ENCODE measurements at places on chromosomes 5 and 9. TPM values are rescaled to one million over a fixed set of nuclear protein-coding genes. Genes with fewer than 3 reads are reported as not detected.
A peak's percentile ranks its signal among the peaks of the same experiment; 100 is the strongest.

DNA sequence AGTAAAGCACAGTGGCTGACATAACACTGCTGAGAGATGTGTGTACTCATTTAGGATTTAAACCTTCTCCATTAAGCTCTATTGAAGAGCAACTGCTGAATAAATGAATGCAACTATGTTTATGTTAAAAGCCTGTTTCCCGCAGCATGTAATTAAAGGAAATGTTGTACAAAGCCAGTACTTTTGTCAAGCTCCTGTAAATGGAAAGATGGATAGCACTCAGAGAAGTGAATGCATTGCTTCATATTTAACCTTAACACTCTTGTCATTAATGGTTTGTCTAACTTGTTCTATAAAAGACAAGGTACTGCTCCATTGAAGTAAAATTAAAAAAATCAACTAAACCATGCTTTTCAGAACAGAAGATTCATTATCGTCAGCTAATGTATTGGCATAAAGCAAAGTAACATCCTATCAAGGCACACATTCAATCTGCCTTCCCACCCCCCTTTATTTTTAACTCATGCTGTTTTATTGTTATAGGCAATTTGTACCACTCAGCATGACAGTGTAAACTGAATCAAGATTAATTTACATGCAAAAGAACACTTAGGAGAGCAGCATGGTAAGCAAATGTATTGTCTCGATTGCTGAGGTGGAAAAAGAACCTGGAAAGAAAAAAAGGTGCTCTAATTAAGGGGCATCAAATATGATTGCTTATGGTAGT lies 240.9 kb upstream of the TBCA start:
- no peak for DNase-seq

- DNase-seq: no peak
Observed at GRCh38 chr5:135533794-135534193, 2.0 kb downstream of the NEUROG1 start.

- DNase-seq: peak; percentile 67
Observed at GRCh38 chr9:129027685-129028191, 393 bp downstream of the SH3GLB2 start.

The GKAP1 gene
- 4.9 TPM for total RNA-seq

DNA sequence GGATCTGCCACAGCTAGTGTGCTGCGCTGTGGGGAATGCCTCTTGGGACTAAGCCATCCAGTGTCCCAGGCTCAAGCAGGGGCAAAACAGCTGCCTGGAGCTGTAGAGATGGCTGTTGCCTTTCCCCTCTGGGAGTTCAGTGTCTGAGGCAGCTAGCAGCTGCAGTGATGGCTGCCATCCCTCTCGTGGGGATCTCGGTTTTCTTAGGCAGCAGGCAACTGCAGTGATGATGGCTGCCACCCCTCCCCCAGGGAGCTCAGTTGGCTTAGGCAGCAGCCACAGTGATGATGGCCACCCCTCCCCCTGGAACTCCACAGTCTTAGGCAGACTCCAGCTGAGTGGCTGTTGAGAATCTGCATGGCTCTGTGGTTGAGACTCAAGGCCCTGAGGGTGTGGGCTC lies 1389.2 kb upstream of the NUDT12 start:
- DNase-seq: no peak

The SLC34A1 gene
- total RNA-seq: not detected

The KCNMB1 gene
- total RNA-seq: 42.6 TPM

- no peak for DNase-seq
Observed at GRCh38 chr5:33764786-33765185, 127.0 kb downstream of the ADAMTS12 start.

The PCDHGA4 gene
- 16.1 TPM for total RNA-seq

DNA sequence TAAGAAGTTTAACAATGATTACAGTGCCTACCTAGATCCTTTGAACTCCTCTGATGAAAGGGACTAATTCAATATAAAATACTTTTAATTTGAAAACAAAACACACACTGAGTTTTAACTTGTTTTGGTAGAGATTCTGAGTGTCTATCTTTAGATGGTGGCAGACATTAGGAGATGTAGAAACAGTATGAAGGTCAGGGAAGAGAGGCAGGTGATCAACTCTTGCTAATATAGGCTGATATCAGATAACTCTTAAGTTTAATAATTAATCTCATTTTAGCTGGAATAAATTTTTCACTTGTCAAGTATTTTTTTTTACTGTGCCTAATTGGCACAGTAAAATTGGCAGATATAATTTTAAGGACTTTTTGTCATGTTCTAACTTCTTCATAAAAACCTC lies 30.8 kb downstream of the POC5 start:
- no peak for DNase-seq

DNA sequence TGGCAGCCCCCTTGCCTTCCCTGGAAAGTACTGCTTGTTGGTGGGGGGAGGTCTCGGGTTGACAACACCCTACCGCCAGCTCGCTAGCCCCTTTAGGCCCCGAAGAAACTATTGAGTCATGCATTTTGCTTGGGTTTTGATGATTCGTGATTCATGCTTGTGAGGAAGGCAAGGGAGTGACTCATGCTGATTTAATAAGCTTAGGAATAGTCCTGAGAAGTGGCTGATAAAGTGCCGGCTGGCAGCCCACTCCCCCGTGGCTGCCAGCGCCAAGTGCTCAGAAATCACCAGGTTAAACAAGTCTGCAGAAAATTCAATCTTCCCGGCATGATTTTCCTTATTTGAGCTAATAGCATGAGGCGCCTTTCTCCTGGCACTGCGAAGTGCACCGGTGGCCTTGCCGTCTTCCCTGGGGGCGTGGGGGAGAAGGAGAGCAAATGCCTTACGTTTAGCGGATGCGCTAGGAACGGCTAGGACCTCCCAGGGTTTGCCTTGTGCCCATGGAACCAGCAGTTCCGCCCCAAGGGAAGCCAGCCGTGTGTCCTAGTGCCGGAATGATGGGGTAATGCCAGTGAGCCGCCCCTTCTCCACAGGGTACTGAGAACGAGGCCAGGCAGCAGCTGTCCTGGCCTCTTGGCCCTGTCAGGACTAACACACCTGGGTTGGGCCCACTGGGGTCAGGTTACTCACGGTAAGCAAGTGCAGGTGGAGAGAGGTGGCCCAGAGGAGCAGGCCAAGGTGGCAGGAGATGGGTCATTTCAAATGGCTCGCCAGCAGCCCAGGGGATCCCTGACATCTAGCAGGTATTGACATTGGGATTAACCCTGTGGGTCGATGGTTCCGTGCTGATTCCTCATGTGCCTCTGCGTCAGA lies 151.9 kb downstream of the MACROH2A1 start:
- DNase-seq: peak; percentile 48

GRCh38 chr5:135473956-135474670 lies 22.0 kb upstream of the TIFAB start:
- DNase-seq: no peak

The HTR4 gene
- not detected for total RNA-seq

DNA sequence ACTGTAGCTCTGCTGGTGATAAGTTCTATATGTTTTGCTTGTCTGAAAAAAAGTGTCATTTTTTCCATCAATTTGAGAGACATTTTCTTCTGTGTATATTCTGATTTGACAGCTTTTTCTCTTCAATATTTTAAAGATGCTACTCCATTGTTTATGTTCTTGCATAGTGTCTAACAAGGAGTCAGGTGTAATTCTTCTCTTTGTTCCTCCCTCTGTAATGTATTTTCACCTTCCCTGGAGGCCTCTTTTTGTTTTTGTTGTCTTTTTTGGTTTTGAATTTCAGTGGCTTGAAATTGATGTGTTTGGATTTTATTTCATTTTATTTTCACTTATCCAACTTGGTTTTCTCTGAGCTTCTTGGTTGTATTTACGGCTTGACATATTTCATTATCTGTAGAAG lies 75.8 kb downstream of the ADCY2 start:
- no peak for DNase-seq

The SOHLH1 gene
- not detected for total RNA-seq

The MARVELD2 gene
- total RNA-seq: not detected

- DNase-seq: no peak
Observed at GRCh38 chr5:122420537-122421236, 108.7 kb downstream of the SNCAIP start.

DNA sequence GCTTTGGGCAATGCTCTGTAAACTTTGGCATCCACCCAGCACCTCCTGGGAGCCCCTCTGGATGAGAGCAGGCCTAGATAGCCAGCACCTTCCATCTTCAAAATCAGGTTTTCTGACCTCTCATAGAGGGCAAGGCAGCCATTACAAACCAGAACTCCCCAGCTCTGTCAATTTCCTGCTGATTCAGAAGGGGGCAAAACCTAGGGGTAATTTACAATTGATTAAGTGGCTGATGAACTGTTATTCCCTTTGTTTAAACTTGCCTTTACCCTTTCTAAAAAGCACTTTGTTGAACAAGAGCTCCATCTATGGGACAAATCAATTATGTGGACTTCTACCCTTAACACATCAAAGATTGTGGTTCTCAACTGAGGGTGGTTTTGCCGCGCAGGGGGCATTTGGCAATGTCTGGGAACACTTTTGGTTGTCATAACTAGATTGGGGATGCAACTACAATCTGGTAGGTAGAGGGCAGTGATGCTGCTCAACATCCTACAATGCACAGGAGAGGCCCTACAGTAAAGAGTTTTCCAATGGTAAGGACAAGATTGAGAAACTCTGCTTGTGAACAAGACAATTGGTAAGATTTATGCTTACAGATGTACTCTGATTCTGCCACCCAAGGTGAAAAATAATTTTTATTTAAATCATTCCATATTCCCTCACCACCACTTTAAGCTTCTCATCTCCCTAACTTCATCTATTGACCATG lies 184.1 kb downstream of the MARCHF11 start:
- DNase-seq: no peak

The TYRP1 gene
- total RNA-seq: 0.24 TPM

The SNX24 gene
- total RNA-seq: 9.7 TPM

The PAEP gene
- not detected for total RNA-seq

The PCDHGA8 gene
- 9.0 TPM for total RNA-seq

DNA sequence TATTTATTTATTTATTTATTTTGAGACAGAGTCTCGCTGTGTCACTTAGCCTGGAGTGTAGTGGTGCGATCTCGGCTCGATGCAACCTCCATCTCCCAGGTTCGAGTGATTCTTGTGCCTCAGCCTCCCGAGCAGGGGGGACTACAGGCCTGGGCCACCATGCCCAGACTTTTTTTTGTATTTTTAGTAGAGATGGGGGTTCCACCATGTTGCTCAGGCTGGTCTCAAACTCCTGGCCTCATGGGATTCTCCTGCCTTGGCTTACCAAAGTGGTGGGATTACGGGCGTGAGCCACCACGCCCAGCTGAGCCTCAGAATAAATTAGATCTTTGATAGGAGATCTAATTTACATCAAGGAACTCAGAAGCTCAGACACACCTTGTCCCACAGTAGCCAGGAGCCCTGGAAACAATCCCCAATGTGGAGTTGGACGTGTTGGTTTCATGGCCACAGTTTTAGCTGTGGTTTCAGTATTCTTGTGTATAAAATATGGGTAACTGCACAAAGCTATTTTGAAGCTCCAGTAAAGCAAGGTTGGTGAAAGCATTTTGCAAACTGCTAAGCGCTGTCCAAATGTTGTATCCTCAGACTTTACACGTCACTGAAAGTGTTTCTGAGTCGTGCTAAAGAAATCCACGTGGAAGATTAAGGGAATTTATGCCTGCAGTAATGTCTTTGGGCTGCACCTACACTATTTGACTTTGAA lies 3.0 kb upstream of the HNRNPAB start:
- DNase-seq: no peak

DNA sequence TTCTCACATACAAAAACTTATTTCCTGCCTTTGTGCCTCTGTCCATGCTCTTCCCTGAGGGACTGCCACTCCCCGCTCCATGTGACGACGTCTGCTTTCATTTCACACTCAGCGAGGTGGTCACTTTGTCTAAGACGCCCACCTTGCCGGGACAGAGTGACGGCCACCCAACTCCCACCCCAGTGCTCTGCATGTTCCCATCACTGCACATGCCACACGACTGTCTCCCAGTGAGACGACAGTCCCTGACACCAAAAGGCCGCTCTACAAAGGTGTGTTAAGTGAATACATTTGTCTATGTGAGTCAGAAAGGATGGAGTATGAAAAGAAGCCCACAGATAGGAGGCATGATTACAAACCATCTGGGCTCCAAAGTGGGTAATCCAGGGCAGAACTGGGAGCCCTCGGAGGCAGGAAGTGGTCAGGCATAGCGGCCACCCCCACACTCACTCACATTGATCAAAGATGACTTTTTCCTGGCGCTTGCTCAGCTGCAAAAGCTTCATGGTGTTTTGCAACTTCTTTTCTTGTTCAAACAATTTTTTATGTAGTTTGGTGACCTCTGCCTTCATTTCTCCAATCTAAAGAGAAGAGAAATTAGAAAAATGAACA lies 185.8 kb downstream of the CDK5RAP2 start:
- no peak for DNase-seq

- DNase-seq: no peak
Observed at GRCh38 chr5:150341331-150341730, 16.2 kb upstream of the TCOF1 start.

- DNase-seq: no peak
Observed at GRCh38 chr9:21730899-21731298, 71.5 kb upstream of the MTAP start.

DNA sequence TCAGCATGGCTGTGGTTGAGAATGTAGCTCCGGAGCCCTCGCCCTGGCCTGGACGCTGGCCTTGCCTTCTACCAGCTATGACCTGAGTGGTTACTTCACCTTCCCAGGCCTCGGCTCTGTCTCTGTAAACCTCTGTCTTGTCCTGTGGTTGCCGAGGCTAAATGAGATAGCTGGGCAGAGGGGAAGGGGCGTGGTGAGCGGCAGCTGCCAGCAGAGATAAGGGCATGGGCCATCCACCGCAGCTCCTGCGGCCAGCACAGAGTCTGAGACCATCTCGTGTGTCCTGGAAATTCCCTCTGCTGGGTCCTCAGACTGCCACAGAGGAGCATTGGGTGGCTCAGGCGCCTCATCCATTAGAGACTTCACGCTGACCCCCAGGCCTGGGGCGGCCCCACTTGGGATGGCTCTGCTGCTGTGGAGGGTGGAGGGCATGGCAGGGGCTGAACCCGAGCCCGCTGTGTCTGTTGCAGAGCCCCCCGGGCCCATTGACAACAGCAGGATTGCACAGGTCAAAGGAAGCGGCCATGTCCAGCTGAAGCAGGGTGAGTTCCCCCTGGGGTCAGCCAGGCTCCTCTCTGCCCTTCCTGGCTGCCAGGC lies 43.9 kb downstream of the USP20 start:
- DNase-seq: no peak

The SHC3 gene
- 0.51 TPM for total RNA-seq

GRCh38 chr5:14110680-14111079 lies 32.5 kb upstream of the TRIO start:
- no peak for DNase-seq

Data from uterus (tissue), 4 donors.